ENCODE measurements at places on chromosomes 11 and 22.
A peak's percentile ranks its signal among the peaks of the same experiment; 100 is the strongest.

GRCh38 chr22:24977370-24978221 is 25.1 kb downstream of the KIAA1671 start:
- no peak for DNase-seq

DNA sequence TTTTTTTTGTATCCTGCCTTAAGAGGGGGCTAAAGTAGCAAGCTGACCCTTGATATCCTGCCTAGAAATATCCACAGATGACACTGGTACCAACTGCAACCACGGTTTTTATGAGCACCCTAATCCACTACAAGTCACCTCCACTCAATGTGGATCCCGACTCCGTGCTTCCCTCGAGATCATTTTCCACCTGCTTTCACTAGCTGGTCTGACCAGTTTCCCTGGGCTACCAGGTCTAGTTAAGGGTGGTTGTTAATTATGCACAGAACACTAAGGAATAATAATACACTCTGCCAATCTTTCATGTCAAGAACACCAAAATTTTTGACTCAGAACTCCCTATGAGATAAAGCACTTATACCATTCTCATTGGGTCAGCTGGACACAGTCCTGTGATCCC is 82.3 kb downstream of the ABTB2 start:
- no peak for DNase-seq

- no peak for DNase-seq
Observed at GRCh38 chr11:6415797-6416196, 3.1 kb downstream of the APBB1 start.

DNA sequence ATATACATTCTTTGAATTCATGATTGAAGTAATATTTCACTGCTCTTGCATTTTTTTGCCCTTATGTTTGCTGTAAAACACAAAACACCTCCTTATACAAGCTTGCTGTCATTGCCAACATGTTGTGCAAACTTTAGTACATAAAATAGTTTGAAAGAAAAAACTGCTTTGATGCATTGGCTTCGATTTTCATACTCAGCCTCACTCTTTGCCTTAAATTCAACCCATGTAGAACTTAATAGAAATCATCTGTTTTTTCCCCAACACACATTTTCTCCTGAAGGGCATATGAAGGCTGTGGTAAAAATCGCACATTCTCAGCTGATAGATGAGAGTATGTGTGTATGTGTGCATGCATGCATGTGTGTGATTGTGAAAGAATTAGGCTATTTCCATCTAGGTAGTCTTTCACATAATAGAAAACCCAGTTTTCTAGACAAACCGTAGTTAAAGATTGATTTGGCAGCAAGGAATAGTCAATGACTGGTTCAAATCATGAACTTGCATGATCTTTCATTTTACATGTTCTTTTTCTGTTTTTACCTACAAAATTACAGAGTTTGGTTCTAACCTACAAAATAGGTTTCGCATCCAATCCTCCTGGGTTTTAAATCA is 72.8 kb upstream of the MTMR2 start:
- DNase-seq = no peak

GRCh38 chr11:8180469-8180868 is 11.6 kb upstream of the RIC3 start:
- no peak for DNase-seq

- no peak for DNase-seq
Observed at GRCh38 chr22:21832291-21833290, 34.9 kb downstream of the MAPK1 start.

- no peak for DNase-seq
Observed at GRCh38 chr11:123421589-123421988, 8.5 kb upstream of the GRAMD1B start.

GRCh38 chr11:65390996-65391395 is 4.6 kb downstream of the FRMD8 start:
- DNase-seq = no peak

DNA sequence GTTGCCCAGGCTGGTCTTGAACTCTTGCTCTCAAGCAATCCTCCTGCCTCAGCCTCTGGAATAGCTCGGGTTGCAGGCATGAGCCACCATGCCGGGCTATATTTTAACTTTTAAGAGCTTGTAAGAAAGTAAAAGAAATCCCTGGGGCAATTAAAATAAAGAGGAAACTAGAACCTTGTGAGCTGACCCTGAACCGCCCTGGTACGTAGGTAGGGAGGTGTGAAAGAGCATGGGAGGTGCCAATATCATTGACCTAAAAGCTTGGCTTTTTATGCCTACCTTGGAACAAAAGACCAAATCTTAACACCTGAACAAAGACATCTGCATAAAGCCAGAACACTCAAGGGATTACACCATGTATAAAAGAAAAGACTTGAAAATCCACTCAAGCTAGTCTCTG is 595.1 kb downstream of the SOX6 start:
- DNase-seq = no peak

GRCh38 chr11:118956094-118956846 is at the start of gene UPK2:
UPK2 (plus strand) TSS chr11:118956298; CDS start chr11:118956351, 53 bp downstream.
- DNase-seq = peak; percentile 83

DNA sequence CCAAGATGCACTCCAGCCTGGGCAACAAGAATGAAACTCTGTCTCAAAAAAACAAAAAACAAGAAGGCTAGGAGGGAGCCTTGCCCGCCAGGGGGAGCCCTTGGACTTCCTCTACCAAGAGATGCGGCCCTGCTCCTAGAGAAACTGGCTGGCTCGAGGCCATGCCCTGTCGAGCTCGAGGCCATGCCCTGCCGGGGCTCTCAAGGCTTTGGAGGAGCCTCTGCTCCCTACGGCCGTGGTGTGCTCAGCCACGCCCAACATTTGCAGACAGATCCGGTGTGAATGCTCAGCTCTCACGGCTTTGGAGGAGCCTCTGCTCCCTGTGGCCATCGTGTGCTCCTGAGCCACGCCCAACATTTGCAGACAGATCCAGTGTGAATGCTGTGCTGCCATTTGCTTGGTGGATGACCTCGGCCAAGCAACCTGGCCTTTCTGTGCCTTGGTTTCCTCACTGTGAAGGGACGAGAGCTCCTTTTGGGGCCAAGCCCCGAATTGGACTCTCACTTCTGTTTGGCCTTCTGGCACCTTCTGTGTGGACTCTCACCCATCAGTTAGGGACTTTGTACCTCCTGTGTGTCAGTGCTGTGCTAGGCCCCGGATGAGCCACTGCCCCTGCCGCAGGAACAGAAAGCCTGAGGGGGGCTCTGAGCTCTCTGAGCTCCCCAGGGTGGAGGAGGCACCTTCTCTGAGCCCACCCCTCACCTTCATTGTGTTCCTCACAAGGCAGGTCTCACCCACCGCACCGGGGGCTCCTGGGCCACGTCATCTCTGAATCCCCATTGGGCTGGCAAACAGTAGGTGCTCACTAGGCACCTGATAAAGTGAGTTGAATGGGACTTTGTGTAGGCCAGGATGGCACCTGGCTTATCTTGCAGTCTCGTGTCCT is 14.1 kb downstream of the C11orf24 start:
- DNase-seq = peak; percentile 87

DNA sequence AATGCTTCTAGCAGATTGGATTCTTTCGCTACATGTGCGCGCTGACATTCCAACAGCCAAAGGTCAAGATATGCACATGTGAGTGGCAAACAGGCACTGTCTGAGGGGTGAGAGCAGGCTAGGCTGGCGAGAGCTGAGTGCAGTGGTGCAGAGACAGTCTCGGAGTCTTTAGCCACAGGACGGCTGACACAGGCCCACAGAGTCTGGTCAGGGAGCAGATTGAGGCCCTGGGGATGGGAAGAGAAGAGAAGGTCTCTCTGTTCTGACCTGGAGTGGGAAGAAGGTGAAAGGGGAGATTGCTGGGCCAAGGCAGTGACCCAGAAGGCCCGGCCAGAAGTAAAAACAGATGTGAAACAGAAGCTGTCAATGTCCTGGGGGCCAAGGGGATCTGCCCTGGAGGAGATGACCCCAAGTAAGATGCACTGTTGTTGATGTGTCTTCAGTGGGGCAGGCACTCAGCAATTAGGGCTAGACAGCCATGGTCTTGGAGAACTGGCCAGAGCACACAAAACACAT is 197.8 kb downstream of the ETS1 start:
- no peak for DNase-seq

GRCh38 chr22:21961886-21962654 is 9.4 kb upstream of the PPM1F start:
- no peak for DNase-seq

DNA sequence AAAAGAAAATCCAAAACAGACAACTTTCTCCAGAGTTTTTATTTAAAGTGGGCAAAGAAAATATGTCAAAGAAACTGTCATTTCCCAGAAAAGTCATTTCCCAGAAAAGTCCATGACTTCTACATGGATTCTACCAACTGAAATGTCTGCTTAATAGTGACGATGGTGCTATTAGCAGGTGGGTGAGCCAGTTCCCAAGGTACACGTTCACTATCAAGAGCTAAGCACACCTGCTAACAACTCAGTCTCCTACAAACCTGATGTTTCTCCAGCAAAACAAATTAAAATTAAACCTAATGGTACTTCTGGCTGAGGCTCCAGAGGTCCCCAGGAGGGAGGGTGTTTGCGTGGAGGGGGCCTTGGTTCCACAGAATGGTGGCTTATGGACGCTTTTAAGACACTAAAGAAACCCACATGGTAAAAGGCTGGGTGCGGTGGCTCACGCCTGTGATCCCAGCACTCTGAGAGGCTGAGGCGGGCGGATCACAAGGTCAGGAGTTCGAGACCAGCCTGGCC is 26.8 kb downstream of the POU2AF1 start:
- DNase-seq = no peak

DNA sequence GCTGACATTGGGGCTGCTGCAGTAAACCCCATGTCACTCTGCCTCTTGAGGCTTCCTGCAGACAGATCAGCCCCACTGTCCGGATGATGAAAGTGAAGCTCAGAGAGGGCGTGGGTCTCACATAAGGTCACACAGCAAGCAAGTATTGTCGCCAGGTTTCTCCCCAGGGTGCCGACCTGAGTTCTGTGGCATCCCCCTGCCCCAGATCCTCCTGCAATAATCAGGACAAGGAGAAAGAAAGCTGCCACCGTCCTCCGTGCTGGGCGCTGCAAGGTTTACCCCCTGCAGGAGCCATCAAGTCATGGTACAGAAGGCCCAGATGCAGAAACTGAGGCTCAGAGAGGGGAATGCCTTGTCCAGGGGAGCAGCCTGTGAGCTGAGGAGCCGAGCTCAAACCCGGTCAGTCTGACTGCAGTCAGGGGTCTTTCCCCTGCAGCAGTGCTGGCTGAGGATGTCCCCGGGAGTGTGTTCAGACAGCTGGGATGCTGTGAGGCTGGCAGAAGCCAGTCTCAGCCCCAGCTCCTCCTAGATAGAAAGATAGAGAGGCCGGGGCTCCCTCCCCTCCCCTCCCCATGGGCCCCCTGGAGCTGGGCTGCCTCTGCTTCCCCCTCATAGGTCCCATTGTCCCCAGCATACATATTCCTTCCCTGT is 13.2 kb downstream of the EMID1 start:
- DNase-seq = no peak

- no peak for DNase-seq
Observed at GRCh38 chr11:356610-357009, 12.7 kb upstream of the B4GALNT4 start.

DNA sequence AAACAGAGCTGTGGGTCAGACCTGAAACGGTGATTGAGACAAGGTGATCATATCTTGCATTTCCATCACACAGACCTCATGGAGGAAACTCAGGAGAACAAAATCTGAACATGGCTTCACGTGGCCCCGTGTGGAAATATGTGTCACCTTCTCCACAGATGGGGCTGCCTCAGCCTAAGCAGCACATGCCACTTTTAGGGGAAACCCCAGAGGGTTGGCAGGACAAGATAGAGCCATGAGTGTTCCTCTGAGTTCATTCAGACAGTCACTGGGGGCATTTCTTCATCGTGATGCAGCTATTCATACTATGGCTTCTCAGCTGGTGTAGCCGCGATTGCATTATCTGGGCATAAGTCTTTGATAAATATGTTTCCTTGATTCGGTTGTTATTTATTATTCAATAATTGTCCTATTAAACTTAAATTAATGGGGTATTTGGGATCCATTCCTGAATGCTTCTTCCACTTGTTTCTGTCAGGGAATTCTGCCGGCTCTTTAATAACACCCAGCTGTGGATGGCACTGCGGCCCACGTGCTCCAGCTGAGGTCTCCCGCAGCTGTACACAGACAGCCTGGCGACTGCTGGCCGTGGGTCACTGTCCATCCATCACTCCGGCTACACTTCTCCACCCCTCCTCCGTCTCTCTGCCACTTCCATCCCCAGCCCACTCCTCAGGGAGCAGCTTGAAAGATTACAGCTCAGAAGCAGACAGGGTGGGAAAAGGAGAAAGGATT is 485.1 kb downstream of the OPCML start:
- no peak for DNase-seq

DNA sequence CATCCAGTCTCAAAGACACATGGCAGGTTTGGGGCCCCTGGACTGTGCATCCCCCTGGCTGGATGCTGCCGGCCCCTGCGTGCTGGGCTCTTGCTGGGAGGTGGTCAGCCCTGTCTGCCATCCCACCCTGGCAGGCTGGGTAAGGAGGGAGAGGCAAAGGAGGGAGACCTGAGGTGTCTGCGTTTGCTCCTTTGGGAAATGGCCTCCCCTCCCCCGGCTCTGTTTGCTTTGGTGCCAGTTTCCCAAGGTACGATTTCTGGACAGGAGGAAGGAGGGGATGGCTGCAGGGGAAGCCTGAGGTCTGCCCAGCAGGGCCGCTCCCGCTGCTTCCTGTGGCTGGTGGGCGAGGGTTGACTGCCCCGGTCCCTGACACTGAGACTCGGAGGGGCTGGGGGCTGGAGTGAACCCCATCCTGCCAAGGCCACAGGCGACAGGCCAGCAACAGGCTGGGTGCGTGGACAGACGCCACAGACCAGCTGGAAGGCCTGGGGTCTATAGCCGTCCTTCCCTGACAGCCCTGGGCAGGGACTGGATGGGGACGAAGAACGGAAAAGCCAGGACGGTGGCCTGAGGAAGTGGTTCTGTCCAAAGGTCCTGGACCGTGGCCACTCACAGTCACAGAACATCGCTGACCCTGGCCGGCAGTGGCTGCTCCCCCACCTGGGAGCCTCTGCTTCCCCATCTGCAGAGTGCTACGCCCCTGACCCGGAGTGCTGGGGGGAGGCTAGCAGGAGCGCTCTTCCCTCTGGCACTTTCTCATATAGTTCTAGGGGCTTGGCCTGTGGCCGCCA is 38.0 kb downstream of the OSBPL5 start:
- no peak for DNase-seq

DNA sequence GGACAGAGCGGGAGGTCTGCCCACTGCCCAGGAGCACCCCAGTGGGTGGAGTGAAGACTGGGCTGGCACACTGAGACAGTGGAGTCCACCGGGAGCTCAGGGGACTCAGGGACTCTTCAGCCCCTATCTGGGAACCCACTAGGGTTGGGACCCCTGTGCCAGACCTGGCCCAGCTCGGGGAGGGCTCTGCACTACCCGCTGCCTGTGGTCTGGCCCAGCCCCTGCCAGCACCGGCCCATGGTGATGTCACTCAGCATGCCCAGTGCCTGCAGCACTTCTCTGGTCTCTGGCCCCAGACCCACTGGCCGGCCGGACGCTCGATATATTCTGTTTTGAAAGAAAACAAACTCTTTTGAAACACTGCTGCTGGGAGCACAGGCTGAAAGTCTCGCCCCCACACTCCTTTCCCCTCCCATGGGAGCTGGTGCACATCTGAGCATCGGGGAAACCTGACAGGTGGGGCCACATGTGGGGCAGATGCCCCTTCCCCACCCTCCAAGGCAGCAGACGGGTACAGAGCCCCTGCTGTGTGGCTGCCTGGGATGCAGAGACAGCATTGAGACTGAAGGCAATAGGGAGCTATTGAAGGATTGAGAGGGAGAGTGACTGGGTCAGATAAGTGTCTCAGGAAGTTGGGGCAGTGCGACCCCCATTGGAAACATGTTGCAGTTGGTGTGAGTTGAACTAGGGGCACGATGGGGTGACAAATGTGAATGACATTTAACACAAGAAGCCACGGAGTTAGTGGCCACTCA is 62.9 kb downstream of the MYEOV start:
- DNase-seq = no peak

Measured in effector CD8-positive, alpha-beta T cell (primary cell).